ENCODE measurements at places on chromosomes 11 and 22. TPM values are rescaled to one million over a fixed set of nuclear protein-coding genes. Genes with fewer than 3 reads are reported as not detected.

HBE1 gene
- not detected for total RNA-seq

C11orf97 gene
- not detected for total RNA-seq

OR56A1 gene
- not detected for total RNA-seq

MS4A7 gene
- not detected for total RNA-seq

KRTAP5-1 gene
- total RNA-seq = not detected

NEU3 gene
- 7.5 TPM for total RNA-seq

BCO2 gene
- total RNA-seq = 1.8 TPM

SGSM1 gene
- not detected for total RNA-seq

TMEM191B gene
- 0.97 TPM for total RNA-seq

SLC22A12 gene
- total RNA-seq = not detected

WNT7B gene
- not detected for total RNA-seq

LUZP2 gene
- not detected for total RNA-seq

C1QTNF5 gene
- total RNA-seq = 24.2 TPM

CDC42BPG gene
- under 0.01 TPM for total RNA-seq

CHST1 gene
- total RNA-seq = 12.3 TPM

TLCD5 gene
- total RNA-seq = 1.1 TPM

APOL3 gene
- 12.5 TPM for total RNA-seq

PATE2 gene
- total RNA-seq = not detected

DKK3 gene
- 77.9 TPM for total RNA-seq

EXPH5 gene
- total RNA-seq = not detected

HEPN1 gene
- not detected for total RNA-seq

PLAAT5 gene
- total RNA-seq = 0.16 TPM

RTCB gene
- 78.3 TPM for total RNA-seq

NXPE1 gene
- total RNA-seq = not detected

KRTAP5-8 gene
- not detected for total RNA-seq

DGCR6 gene
- total RNA-seq = 1.4 TPM

RSF1 gene
- total RNA-seq = 19.9 TPM

HBG2 gene
- total RNA-seq = not detected

MMP8 gene
- not detected for total RNA-seq

MYBPC3 gene
- not detected for total RNA-seq

BDNF gene
- 4.3 TPM for total RNA-seq

DAGLA gene
- total RNA-seq = 1.3 TPM

IGF2 gene
- total RNA-seq = 28.7 TPM

APOBEC3G gene
- 10.7 TPM for total RNA-seq

CALCA gene
- total RNA-seq = not detected

FBXO3 gene
- total RNA-seq = 28.8 TPM

THRSP gene
- total RNA-seq = not detected

TUB gene
- total RNA-seq = 6.3 TPM

MYRF gene
- 2.3 TPM for total RNA-seq

PDGFD gene
- total RNA-seq = 29.6 TPM

C22orf31 gene
- total RNA-seq = not detected

FUT4 gene
- 2.9 TPM for total RNA-seq

RDX gene
- 42.6 TPM for total RNA-seq

OLFML1 gene
- total RNA-seq = 5.6 TPM

CAPN5 gene
- total RNA-seq = 19.0 TPM

MRPL17 gene
- total RNA-seq = 44.0 TPM

ZNF214 gene
- total RNA-seq = 5.8 TPM

OR5A1 gene
- not detected for total RNA-seq

Measured in cardiac atrium fibroblast (primary cell).